ENCODE measurements at places on chromosomes 2 and 18.

- DNase-seq: no peak
Observed at GRCh38 chr2:127700527-127701192, 637 bp upstream of the SFT2D3 start.

GRCh38 chr2:211367711-211368110, 811.3 kb downstream of the CPS1 start:
- DNase-seq: no peak

- DNase-seq: peak; percentile 79
Observed at GRCh38 chr2:50952596-50952995, 79.3 kb downstream of the NRXN1 start.

DNA sequence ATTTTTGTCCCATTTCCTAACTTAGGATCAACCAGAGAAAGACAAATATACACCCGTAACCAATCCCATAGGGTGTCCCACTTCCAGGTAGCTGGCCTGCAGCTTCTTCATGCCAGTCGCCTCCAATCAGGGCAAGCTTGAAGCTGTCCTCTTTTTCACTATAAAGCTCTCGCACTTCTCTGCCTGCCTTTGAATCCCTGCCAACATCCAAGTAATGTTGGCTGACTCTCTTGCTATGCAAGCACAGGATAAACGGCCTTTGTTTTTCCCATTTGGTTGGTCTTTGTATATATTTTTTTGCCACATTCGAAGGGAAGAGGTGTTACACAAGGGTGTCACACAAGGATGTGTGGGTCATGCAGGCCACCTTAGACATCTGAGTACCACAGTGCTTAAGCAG, 388.8 kb downstream of the CBLN2 start:
- peak; percentile 15 for DNase-seq

GRCh38 chr2:146597291-146597690, 1247.5 kb upstream of the ACVR2A start:
- DNase-seq: no peak

- no peak for DNase-seq
Observed at GRCh38 chr2:69260666-69261065, 126.4 kb downstream of the GFPT1 start.

DNA sequence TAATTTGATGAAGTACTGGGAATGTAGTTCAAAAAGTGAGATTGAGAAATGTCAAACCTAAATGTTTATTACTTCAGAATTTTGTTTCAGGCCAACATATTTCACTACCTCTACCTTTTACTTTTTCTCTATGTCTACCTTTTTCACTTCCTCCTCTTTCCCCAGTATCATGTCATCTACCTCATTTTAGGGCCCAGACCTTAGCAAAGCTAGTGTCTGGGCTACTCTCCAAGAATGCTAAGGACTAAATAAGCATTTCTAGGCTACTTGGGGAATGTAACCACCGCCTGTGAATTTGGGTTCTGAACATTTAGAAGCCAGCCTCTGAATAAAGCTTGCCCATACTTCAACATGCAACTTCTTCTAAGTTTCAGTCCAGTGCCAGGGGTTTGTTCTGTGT, 330.4 kb downstream of the SLC4A3 start:
- no peak for DNase-seq

GRCh38 chr2:174529916-174530315, 43.1 kb upstream of the GPR155 start:
- DNase-seq: no peak

DNA sequence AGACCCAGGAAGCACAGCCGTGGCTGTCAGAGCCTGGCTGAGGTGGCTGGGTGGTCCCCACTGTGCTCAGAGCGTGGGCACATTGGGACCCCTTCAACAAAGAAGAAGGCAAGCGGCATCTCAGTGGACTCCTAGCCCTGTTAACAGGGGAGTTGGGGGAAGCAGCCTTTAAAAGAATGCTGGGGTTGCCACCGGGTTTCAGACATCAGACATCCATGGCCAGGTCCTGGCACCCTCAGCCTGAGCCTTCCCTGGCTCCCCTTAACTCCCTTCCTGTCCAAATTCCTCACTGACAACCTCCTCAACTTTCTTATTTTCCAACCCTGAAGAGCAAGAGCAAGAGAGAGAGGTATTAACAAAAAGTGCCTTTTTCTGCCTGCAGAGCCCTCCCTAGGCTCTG, 24.8 kb upstream of the GNAL start:
- DNase-seq: no peak

DNA sequence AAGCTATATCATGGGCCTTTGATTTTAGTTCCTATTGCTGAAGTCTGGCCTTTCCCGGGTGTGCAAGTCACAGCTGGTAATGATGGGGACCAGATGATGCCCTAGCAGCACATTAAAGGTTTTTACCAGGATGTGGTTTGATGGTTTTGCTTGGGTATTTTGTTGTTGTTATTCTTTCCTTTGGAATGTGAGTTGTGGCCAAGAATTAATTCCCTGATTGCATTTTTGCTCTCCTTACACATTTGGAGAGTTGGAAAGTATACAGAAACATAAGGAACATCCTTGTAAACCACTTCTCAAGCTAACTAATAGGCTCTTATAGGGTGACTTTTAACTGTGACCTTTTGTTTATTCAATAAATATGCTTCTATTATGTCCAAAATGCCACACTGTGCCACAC, 154.1 kb upstream of the MMADHC start:
- peak; percentile 89 for DNase-seq

DNA sequence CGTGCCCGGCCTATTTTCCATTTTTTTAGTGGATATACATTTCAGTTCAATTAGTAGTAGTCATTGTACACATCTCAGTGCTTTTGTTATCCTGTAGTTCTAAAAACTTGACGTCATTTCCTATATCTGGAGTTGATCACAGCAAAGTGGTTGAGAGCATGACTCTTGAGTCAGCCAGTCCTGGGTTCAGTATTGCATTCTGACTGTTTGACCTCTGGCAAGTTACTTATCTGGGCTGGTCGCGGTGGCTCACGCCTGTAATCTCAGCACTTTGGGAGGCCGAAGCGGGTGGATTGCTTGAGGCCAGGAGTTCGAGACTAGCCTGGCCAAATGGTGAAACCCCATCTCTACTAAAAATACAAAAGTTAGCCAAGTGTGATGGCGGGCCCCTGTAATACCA, 50.4 kb upstream of the PPM1B start:
- DNase-seq: no peak

DNA sequence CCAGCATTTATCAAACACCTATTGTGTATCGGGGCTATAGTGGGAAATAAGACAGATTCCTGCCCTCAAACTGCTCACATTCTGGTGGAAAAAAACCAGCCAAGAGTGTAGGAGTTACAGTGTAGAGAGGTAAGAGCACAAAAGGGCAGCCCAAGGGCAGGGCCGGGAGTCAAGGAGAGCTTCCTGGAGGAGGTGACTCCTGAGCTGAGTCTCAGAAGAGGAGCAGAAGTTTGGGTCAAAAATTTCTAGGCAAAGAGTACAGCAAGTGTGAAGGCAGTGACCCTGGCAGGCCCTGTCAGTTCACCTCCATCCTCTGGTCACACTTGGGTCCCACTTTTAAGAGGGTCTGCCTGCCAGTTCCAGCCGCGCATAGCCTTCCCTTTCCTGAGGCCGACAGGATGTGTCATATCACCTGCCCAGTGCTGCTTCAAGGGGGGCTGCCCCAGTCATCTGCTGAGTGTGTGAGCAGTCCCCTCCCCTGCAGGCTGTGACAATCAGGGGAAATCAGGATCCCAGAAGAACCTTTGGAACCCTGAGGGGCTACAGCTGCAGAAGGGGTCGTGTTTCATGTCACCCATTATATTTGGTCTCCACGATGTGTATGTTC, 118.4 kb downstream of the GLI2 start:
- no peak for DNase-seq

GRCh38 chr18:35646449-35646848, 64.9 kb downstream of the GALNT1 start:
- DNase-seq: no peak

DNA sequence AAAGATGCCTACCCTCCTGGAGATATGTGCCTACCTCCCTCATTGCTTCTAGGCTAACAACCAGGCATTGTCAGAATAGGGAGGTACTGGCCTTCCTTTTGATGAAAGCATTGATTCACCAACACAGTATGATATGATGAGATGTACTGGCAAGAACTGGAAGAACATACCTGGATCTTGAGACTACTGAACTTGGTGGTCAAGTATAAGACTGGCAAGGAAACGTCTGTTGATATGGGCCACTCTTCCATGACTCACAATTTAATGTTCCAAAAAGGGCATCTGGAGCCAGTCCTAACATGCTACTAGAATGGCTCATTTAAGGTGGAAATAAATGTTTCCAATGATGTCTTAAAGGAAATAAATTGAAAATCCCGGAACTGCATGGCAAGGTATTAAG, 18.1 kb downstream of the DTNB start:
- no peak for DNase-seq

DNA sequence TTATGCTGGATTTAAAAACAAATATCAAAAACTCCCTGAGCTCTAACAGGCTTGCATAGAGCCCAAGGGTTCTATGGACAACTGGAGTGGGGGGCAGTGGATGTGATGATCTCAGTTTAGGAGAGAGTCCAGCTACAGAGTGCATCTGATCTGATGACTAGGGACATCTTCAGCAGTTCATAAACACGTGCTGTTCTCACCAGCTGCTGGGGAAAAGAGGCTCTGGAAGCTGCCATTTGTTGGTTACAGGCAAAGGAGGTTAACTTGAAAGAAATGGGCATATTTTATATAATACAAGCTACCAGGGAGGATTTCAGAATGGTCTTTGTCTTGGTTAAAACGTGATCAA, 36.0 kb upstream of the ZNF396 start:
- no peak for DNase-seq

DNA sequence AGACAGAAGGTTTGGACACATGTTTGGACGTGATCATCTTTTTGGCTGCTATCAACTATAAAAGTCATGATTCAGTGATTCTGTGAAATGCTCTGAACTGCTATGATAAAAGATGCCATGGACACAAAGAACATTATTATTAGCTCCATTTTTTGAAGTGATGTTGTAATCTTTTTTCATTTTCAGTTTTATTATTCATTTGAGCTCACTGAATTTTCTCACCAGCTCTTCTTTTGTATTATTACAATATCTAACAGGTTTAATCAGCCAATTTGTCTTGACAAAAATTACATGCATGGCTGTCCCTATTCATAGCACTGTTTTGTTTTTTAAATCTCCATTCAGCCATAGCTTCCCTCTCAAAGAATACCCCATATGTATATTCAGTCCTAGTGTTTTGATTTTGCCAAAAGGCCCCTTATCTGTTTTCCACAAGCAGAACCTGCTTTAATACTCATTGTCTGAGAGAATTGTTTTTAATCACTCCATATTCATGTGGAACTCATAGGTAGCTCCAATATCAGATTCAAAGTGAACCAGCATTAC, 314.0 kb upstream of the FAM98A start:
- no peak for DNase-seq
